ENCODE measurements at places on chromosomes 3 and 15.

DNA sequence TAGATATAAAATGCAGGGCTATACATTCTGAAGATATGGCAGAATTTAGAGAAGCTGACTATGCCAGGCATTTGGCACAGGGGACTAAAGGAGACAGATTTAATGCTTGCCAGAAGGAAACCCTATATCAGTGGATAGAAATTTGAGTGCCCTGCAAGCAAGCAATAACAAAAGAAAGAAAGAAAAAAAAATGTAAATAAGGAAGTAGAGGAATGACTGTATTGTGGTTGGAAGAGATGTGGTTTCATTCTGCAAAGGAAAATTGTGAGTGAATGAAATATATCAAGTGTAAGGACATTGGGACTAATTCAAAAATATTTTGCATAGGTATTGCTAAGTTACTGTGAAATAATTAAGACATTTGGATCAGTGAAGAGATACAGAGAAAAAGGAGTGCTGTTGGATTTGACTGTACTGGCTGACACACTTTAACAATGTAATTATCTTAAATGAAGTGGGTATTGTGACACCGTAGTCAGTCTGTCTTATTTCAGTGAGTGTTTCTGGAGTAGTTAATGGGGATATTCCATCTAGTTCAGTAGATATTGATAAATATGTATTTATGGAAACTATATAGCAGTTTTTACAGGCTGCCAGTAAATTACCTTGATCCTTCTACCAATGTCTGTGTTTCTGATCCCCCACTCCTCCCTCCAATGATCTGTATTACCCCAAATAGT is 418.2 kb downstream of the CNTN4 start:
- DNase-seq: no peak

DNA sequence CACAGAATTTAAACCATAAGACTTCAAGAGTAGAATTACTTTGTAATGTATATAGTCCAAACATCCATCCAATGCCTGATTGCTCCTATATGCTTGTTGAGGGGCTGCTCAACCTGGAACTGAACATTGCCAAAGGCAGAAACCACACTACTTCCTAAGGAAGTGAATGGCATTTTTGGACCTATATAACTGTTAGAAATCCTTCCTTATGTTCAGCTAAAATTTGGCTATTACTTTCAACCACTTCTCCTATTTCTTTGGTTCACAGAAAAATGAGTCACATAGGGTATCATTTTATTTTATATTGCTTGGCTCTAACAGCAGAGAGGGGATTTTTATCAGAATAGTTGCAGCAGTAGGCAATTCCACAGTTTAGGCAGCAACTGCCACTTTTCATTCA is 342.1 kb downstream of the SLC9A9 start:
- no peak for DNase-seq

DNA sequence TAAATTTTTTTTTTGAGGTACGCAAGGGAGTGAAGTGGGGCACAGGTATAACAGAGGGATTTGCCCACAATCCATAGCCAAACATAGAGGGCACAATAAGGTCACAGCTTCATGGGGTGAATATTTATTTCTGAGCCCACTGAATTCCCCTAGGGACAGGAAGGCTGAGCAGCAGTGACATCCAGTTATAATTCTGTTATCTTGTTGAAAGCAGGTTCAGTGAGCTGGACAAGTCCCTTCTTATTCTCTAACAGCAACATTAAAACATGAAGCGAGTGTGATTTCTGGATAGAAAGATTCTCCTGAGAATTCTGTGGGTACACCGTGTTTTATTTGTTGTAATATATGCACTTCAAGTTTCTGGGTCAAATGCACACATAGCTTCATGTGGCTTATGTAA is 538.2 kb downstream of the NAALADL2 start:
- DNase-seq: no peak

- DNase-seq: peak; percentile 63
These were observed 7.1 kb downstream of the CELSR3 start for GRCh38 chr3:48655606-48656005.

GRCh38 chr15:61186905-61187741 is 42.0 kb downstream of the RORA start:
- no peak for DNase-seq

DNA sequence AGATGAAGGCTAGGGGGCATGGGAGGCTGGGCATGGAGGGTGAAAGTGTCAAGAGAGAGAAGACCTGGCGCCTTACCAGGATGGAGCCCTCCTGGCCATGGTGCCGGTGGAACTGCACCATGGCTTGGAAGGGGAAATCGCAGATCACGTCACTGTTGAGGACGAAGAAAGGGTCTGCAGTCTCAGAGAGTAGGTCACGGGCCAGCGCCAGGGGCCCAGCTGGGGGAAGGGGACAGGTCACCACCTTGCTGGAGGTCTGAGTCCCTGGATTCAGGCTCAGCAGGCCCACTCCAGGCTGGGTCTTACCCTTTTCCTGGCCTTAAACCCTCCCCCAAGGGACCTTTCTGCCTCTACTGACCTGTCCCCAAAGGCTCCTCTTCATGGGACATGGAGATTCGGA is 855 bp downstream of the GMPPB start:
- no peak for DNase-seq

DNA sequence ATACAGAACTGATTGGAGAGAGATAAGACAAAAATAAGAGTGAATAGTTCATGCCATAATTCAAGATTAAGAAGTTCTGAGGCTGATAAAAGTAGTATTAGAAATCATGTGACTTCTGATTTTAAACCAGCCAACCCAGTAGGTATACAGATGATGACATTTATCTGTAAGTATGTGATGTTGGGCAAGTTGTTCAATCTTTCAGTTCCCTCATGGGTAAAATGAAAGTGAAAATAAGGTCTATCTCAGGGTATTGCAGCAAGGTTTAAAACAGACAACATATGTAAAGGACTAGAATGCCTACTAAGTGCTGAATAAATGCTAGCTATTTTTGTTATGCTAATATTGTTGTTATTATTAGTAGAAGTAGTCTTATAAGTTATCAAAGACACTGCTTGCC is 1055.7 kb downstream of the NAALADL2 start:
- DNase-seq: no peak

- DNase-seq: no peak
These were observed 468.2 kb downstream of the PLOD2 start for GRCh38 chr3:145692751-145693150.

DNA sequence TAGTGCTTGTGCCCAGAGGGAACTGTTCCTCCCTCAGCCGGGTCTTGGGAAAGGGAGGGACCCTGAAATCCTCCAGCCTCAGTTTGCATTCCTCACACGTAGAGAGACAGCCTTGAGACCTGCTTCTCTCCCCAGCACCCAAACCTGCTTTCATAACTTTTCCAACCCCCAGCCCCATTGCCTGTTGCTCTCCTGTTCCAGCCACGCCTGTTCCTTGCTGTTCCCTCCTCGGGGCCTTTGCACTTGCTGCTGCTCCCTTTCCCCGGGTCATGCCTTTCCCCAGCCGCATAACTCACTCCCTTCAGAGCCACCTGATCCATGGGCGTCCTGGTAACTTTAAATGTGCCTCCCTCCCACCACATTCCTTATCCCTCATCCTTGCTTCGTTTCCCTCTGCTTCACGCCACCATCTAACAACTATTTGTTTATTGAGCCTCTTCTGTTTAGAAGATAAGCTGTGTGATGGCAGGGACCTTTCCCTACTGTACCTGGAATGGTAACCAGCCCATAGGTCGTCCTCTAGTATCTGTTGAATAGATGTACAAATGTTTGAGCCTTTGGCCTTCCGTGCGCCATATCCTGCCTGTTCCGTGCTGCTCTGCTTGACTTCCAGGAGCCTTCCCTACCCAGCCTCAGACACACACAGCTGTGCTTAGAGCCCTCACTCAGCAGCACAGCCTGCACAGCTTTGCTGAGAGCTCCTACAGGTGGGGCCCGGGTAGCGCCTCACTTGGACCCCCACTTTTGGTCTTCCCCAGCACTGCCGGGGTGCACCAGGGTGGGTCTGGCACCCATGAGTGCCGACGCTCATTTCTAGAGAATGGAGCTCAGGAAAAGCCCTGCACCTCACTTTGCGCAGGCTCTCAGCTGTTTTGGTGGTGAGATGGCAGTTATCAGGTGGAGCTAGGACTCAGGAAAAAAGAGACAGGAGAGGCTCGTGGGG is 60.2 kb downstream of the SCN5A start:
- no peak for DNase-seq

- DNase-seq: no peak
These were observed 435.6 kb downstream of the ROBO2 start for GRCh38 chr3:77475507-77475906.

DNA sequence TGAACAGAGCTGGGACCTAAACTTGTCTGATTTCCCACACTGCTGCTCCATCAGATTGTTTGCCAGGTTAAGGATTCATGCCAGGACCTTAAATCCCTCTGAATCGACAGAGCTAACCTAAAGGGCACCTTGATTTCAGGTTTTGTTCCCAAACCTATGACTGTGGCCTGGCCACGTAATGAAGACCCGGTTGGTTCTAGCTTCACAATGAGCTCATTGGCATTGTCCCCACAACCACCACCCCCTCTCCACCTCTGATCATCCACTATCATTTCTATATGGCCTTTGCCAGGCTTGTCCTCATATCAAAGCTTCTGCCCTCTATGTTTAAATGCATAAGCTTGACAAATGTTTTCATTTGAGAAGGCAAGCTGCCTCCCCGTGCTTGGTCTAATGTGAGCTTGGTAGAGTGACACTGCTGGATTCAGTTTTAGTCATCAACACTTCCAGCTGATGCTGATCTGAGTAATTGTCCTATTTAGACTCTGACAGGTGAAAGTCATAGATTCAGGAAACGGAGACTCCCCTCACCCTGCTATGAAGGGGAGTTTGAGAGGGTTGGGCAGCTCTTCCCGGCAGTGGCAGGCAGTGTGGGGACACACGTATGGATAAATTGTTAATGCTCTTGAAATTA is 407.1 kb upstream of the CFAP20DC start:
- DNase-seq: no peak

GRCh38 chr15:48862705-48863104 is 15.2 kb upstream of the EID1 start:
- DNase-seq: peak; percentile 22

DNA sequence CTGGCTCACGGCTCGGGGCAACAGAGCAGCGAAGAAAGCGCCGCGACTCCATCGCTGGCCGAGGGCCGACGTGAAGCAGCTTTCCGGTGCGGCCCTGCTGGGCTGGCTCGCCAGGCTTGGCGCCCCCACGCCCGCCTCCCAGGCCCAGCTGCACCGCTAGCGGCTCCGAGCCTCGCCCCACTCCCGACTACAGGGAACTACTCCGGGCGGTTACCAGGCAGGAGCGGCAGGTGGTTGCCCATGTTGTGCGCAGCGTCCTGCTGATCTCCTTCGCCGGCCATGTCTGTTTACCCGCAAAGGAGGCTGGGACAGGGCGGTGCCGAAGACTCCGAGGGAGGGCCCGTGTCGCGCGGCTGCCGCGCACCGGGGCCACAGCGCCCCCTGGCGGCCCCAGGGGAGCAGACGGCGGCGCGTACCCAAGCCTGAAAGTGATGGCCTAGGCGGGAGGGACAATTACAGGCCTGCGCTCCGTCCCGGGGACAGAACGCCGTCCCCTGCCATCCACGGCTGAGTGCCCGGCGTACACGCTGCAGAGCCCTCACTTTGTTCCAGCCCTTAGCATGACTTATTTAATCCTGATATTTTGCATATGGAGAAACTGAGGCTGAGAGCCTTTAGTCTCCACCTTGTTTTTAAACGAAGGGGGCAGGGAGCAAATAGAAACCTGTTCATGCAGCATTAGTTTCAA is at the start of gene CRBN:
Gene CRBN (minus strand): TSS at position 285 of the 688 bp plus-strand sequence. CDS start 4 bp downstream, at position 281.
- DNase-seq: peak; percentile 88

- DNase-seq: no peak
These were observed 25.9 kb downstream of the AGTR1 start for GRCh38 chr3:148723631-148724030.

GRCh38 chr15:69104050-69104750 is 56.2 kb upstream of the GLCE start:
- no peak for DNase-seq

DNA sequence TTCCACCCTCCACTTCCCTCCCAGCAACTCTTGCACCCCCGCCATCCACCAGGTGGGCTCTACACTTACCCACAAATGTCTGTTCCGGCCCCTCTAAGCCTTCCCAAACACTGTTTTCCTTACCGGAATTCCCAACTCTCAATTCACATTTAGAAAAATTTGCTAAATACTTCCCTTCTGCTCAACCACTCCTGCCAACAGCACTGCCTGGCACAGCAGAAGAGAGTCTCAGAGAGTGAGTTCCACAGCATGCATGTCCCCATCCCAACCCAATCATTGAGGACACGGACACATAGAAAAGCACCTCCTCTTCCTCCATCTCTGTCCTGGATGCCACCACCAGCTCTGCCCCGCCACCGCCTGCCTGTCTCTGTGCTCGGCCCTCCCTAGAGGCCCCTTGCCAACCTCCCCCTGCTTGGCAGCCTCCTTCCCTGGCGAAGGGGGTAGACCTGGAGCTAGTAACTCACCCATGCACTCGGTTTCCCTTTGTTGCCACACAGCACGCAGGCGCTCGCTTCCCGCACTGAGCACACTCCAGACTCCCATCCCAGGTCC is 66.2 kb upstream of the SLC6A1 start:
- no peak for DNase-seq

DNA sequence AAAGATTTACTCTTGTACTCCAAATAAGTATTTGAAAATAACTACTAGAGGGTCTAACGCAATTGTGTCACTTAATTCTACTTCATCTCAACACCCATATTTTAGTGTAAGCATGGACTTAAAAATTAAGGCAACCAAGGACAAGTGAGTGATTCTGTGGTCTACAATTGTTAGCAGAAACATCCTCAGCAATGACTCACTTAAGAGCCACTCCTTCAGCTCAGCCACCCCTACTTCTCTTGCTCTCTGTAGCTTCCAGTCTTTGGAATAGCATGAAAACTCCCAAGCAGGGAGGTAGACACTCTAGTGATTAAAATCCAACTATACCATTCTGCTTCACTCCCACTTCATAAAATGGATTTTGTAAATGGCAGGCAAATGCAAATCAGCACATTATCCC is 116.0 kb upstream of the LRRN1 start:
- DNase-seq: no peak

DNA sequence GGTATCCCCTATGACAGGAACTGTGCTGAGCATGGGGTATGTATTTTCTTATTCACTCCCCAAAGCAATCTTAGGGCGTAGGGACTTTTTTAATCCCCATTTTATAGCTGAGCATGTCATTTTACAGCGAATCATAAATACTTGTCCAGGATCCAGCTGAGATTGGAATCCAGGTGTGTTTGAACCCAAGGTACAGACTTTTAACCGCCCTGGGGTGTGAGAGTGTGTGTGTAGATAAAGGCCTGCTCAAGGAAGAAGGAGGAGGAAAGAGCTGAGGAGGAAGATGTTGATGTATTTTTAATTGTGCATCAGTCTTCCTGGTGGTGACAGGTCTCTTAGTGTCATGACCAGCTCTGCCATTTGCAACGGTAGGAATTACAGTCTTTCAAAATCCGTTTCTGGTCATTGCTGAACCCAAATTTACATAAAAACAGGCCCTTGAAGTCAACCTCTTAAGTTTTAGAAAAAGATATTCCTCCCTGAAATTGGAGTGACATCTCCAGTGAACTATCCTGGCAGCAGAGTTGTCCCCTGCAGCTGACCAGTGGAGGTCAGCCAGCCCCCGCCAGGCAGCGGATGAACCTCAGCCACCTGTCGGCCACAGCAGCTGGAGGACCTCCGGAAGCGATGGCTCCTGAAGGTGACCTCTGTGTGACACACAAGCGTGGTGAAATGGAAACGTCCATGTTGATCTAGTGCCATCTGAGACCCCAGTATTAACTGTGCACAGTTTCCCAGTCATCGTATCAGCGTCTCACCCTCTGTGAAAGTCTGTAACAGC is 92.8 kb upstream of the MITF start:
- no peak for DNase-seq

- no peak for DNase-seq
These were observed 85.8 kb downstream of the ATP11B start for GRCh38 chr3:182879031-182879611.

GRCh38 chr3:188581792-188582191 is 427.8 kb downstream of the LPP start:
- no peak for DNase-seq

Data from stimulated activated naive CD8-positive, alpha-beta T cell treated with anti-CD3 and anti-CD28 coated beads, Interleukin-15, Interleukin-2, amounts not matched to agents 100 U/mL and 50 U/mL, for 24 hours (primary cell).